ENCODE measurements at places on chromosomes 2 and 18. TPM values are rescaled to one million over a fixed set of nuclear protein-coding genes. Genes with fewer than 3 reads are reported as not detected.

PJVK gene
- total RNA-seq, result 1.4 TPM

GRCh38 chr2:234789556-234790325 lies 162.1 kb upstream of the SH3BP4 start:
- no peak for DNase-seq

TSPYL6 gene
- not detected for total RNA-seq

- no peak for DNase-seq
These were observed 756 bp upstream of the NAGK start for GRCh38 chr2:71067567-71068217.

GRCh38 chr2:27211241-27211942 lies 449 bp upstream of the ATRAID start:
- DNase-seq, result no peak

- DNase-seq, result no peak
These were observed 3.5 kb downstream of the NEDD4L start for GRCh38 chr18:58047556-58047882.

TCF7L1 gene
- 3.0 TPM for total RNA-seq

DNA sequence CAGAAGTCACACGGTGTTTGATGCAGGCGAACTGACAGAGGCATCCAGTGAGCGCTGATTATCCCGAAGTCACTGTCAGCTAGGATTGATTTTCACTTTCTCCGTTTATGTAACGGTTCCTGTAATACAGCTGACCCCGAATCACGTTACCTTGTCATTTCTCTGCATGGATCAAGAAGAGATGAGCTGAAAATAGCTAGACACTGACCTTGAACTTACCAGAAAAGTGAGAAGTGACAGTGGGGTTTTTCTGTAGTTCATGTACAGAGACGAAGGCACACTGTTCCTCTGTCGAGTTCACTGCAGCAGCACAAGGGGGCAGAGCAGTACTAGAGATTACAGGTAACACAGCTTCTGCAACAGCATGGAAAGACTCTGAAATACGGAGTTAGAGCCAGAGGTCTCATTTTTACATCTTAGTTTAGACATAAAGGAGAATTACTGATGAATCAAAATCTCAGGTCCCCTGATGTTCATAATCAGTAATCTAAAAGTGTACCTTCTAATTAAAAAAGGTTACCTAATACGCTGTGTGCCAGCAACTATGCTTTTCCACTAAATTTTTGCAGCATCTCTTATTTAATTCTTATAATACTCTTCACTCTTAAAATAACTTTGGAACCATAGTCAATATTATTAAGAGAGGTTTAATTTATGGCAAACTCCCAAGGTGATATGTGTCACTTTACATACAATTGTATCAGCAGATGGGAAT lies 33.1 kb downstream of the ARHGAP15 start:
- DNase-seq, result peak; percentile 28

- no peak for DNase-seq
These were observed 118.7 kb upstream of the CNTNAP5 start for GRCh38 chr2:123906361-123906760.

Data from mucosa of descending colon (tissue), 3 donors.